Activated T-cell treated with anti-CD3 and anti-CD28 coated beads for 4 hours (primary cell): ENCODE measurements at places on chromosomes 5 and 9.

DNA sequence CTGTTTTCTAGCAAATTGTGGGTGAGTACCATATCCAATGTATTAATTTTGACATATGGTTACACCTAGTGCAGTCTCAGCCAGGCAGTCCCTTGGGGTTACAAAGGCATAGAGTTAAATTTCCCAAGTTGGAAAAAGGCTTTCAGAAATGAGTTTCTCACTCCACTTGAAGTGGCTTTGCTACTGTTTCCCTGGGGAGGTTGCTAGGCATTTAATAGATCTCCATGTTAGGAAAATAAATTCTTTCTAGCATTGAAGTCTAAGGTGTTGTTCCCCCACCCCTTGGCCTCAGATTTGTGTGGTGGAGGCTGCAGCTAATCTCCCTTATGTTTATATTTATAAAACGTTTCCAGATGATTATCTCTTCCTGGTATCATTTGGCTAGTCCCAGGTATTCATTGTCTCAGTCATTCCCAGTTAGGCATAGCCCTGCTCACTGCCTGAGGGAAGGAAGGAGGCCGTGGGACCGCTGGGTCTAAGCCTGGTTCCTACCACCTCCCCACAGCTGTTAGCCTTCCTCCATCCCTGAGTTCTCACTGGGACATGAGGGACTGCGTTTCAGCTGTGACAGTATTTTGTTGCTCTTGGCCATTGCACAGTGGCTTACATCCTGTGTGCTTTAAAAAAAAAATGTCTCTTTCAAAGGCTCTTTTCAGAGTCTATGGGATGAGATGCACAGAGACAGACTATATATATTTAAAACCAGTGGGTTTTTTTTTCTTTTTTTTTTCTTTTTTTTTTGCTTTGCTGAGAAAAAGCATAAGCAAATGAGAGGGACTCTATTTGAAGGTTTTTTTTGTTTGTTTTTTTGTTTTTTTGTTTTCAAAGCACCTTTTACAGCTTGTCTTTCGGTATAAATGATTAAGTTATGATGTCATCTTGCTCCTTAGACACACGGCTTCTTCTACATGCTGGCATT is 121.5 kb downstream of the MAST4 start:
- no peak for DNase-seq

GRCh38 chr5:55633574-55634208 is 78.4 kb downstream of the SLC38A9 start:
- DNase-seq = no peak

GRCh38 chr5:14861123-14861765 is 10.3 kb downstream of the ANKH start:
- DNase-seq = no peak

GRCh38 chr5:15585128-15585527 is 85.1 kb downstream of the FBXL7 start:
- no peak for DNase-seq

DNA sequence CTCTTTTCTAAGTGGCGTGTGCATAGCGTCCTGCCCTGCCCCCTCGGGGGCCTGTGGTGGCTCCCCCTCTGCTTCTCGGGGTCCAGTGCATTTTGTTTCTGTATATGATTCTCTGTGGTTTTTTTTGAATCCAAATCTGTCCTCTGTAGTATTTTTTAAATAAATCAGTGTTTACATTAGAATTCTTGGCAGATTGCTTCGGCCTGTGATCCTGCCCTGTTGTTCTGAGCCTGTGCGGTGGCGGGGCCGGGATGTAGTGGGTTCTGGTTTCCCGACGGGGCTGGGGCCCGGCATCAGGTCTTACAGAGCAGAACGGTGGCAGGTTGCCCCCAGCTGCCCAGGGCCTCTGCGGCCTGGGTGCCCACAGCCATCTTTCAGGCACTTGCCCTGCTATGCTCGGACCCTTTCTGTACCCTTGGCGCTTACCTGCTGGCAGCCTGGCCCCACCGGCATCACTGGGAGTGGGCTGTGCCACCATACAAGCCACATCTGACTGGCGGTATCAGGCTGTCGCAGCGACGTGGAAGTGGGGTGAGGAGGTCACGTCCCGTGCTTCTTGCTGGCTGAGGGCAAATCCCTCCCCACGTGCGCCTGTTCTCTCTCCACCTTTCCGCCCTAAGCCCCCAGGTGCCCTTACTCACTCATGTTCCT is 9.0 kb downstream of the QRFP start:
- no peak for DNase-seq

GRCh38 chr5:160655717-160656116 is 196.3 kb downstream of the ATP10B start:
- no peak for DNase-seq

- DNase-seq = no peak
These were observed 2293.3 kb upstream of the C9orf72 start for GRCh38 chr9:29866556-29866955.

GRCh38 chr5:112412346-112412745 is 6.7 kb downstream of the EPB41L4A start:
- no peak for DNase-seq

DNA sequence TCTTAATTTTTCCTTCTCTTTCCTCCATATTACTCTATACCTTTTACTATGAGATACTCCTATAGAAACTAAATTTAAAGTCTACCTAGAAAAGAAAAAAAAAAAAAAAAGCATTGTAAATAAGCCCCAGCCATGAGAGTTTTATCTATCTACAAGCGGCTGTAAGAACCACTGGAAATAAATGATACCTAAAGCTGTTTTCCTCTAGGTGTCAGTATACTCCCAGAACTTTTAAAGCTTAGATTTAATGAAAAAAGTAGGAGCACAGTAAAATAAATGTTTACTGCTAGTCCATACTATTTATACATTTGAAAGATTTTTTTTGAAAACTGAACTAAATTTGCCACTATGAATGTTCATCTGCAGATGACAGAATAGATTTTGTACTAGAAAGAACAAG is 26.2 kb downstream of the TYRP1 start:
- DNase-seq = no peak

GRCh38 chr5:159186319-159186718 is 23.0 kb downstream of the RNF145 start:
- no peak for DNase-seq
